ENCODE measurements at places on chromosomes 7 and 10.

GRCh38 chr7:137933270-137934017, 68.4 kb downstream of the CREB3L2 start:
- no peak for DNase-seq

DNA sequence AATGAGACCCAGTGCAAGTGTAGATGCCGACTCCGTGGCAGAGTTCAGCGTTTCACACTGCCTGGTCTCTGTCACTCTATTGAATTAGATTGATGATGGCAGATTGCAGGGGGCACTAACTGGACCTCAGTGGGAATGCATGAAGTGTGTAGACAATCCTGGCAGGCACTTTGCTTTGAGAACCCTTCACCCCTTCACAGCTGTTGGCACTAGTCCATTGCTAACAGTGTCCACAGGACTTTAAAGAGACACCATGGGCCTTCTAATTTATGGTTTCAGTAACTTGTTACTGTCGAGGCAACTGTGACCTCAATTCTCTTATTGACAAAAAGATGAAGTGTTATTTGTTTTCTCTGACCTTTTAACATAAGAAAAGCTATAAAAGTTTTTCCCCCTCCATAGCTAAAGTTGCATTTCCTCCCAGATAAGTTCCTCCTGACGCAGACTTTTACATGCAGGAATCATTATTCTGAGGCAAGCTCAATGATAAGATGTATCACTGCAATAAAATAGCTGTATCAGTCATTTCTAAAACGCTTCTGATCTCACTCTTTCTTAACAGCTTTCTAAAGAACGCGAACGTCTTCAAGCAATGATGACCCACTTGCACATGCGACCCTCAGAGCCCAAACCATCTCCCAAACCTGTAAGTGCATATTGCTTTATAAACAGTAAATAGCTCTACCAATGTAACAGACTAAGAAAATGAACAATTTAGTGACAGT, 238.9 kb downstream of the FOXP2 start:
- no peak for DNase-seq

GRCh38 chr7:6416516-6417145, 31.1 kb downstream of the DAGLB start:
- no peak for DNase-seq

DNA sequence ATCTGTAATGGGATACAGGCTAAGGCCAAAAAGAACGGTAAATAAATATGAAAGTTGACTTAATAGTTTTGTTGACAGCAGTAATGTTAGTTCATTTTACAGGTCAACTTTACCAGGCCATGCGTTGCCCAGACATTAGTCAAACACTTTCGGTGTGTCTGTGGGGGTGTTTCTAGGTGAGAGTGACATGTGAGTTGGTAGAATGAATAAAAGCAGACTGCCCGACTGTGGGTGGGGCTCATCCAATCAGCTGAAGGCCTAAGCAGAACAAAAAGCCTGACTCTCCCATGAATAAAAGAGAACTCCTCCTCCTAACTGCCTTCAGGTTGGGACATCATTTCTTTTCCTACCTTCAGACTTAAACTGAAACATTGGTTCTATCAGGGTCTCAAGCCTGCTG, 132.3 kb downstream of the MTPAP start:
- no peak for DNase-seq

- DNase-seq = no peak
Measured at GRCh38 chr7:157668221-157668883, 331.5 kb downstream of the DNAJB6 start.

DNA sequence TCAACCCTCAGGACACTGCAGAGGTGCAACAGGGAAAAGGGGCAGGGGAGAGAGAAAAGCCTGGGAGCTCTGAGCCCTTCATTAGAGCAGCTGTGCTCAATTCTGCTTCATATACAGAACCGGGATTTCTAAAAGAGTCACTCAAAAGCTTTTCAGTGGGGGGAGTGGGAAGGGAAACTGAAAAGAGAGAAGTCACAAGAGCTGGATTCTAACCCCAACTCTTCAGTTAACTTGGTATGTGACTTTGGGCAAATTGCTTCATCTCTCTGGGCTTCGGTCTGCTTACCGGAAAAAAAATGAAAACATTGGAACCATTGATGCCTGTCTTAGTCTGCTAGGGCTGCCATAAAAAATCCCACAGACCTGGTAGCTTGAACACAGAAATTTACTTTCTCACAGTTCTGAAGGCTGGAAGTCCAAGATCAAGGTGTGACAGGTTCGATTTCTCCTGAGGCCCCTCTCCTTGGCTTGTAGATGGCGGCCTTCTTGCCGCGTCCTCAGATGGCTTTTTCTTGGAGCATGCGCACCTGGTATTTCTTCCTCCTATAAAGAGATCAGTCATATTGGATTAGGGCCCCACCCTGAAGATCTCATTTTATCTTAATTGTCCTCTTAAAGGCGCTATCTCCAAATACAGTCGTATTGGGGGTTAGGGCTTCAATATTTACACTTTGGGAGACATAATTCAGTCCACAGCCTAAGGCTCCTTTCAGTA, 118.3 kb upstream of the KMT2E start:
- DNase-seq = peak; percentile 92

DNA sequence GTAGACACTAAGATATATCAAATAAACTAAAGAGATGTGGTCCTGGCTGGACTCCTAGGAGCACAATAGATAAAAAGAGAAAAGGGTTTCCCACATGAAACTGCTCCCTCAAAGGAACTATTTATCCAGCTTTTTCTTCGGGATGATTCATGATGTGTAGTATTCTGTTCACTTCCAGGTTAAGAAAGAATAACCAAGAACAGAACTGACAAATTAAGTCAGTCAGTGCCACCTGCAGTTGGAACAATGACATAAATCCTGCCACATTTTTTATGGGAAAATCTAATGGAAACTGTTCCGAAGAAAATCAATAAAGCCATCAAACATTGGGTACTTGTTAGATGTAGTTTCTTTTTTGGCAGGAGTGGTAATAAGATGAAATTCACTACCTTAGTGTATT, 87.1 kb downstream of the POLR1F start:
- DNase-seq = no peak

- no peak for DNase-seq
Measured at GRCh38 chr10:49187044-49187484, 1.1 kb downstream of the TMEM273 start.

- no peak for DNase-seq
Measured at GRCh38 chr10:121669028-121669374, 70.8 kb upstream of the FGFR2 start.

DNA sequence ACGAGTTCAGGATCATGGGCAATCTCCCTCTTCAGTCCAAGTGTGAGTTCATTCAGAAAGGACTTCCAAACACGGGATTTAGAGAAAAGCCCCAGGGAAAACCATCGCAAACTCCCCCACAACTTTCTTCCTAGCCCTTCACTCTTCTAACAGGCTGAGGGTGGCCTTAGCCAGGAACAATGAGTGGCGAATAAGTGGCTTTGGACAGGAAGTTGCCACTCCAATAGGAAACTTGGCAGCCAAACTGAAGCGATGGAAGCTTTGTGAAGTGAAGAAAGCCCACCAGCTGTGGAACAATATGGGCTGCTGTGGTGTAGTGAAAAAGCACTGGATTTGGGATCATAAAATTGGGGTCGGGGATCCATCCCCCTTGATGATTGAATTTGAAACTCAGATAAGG, 193.2 kb downstream of the TEX36 start:
- DNase-seq = no peak

DNA sequence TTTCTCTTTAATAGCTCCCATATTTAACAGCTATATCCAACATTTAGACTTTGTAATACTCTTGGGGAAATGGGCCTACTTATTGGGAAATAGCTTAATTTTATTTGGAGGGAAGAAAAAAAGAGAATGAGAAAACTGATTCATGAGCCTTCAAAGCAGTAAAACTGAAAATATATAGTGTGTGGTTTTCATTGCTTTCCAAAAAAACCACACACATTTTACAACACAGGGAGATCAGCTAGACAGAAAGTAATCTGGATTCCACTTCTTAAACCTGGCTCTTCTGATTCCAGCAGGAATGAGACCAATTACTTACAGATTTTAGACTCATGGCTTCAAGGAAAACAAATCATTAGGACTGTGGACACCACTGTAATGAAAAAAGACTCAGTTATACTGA, 48.7 kb downstream of the CH25H start:
- DNase-seq = peak; percentile 59

GRCh38 chr7:90119178-90119971, 34.9 kb upstream of the STEAP1 start:
- DNase-seq = no peak

- DNase-seq = peak; percentile 21
Measured at GRCh38 chr10:100872034-100872791, 40.5 kb upstream of the SLF2 start.

DNA sequence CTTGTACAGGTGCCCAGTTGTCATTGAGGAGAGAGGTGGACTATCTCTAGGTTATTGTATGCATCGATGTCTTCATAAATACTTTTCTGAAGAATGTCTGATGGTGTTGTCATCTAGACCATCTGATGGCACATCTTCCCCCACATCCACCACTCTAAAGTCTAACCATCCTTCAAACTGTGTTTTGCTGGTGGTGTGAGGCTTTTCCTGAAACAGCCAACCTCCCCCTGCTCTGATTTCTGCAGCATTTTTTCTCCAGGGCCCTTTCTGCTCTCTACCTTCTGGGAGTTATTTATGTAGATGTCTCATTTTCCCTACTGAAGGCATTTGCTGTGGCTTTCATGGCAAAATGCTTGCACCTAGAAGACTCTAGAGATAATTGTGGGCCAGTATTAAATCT, 1.5 kb downstream of the PLCE1 start:
- DNase-seq = no peak

DNA sequence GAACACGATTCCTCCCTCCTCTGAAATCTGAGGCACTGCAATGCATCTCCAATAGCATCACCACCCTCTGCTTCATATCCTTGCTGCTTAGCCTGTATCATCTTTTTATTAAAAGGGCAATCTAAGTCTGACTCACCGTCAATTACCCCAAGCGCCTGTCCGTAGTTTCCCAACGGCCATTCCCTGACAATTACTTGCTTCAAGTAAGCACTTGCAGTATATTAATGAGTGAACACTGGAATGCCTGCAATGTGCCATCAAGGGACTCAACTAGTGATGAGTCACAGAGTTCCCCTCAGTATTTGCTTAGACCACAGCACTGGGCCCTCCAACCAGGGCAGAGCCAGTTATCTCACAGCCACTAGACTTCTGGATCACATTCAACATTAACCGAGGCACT, 19.5 kb upstream of the PPP1R3C start:
- no peak for DNase-seq

- peak; percentile 10 for DNase-seq
Measured at GRCh38 chr7:43873300-43873699, 4.0 kb upstream of the MRPS24 start.

DNA sequence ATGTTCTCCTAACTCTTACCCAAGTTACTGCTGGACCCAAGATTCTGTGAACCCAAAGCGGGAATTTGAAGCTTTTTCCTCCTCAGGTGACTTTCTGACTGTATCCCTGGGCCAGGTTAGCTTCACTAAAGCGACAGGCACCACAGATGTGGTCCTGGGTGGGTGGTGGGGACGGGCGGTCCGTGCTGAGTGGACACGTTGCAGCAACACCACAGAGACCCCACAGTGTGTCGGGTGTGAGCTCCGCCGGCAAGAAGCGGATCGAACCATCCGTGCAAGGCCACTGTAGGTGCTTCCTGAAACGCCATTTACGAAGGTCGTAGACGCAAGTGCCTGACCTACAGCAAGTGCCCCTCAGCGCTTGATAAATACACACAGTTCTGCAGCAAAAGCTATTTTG, 325.9 kb downstream of the ADARB2 start:
- no peak for DNase-seq

GRCh38 chr7:101736084-101736483, 81.3 kb upstream of the CUX1 start:
- DNase-seq = peak; percentile 43

DNA sequence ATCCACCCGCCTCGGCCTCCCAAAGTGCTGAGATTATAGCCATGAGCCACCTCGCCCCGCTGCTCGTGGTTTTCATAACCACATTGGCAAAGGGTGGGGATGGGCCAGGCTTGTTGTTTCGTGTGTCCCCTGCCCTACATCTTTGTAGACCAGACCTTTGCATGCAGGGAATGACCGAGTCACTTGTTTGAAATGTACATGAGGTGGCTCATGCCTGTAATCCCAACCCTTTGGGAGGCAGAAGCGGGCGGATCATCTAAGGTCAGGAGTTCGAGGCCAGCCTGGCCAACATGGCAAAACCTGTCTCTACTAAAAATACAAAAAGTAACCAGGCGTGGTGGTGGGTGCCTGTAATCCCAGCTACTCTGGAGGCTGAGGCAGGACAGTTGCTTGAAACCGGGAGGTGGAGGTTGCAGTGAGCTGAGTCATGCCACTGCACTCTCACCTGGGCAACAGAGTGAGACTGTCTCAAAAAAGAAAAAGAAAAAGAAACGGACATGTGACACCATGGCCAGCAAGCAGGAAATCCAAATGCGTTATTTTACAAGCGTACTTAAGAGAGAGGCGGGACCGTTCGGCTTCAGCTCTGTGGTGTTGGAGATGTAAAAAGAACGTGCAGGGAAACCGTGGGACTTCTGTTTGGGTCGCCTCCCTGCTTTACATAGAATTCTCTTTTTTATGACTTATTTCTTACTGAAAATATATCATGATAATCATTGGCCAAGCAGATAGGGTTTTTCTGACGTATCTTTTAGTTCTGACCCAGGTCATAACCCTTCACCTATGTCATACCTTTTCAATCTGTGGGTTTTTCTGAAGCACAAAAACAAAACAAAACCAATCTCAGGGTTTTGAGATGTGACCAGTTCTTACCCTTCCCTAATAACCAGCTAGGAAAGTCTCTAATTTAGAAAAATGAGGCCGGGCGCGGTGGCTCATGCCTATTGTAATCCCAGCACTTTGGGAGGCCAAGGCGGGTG, 45.1 kb downstream of the WIPI2 start:
- DNase-seq = no peak

- no peak for DNase-seq
Measured at GRCh38 chr10:29760138-29760900, 125.5 kb upstream of the SVIL start.

DNA sequence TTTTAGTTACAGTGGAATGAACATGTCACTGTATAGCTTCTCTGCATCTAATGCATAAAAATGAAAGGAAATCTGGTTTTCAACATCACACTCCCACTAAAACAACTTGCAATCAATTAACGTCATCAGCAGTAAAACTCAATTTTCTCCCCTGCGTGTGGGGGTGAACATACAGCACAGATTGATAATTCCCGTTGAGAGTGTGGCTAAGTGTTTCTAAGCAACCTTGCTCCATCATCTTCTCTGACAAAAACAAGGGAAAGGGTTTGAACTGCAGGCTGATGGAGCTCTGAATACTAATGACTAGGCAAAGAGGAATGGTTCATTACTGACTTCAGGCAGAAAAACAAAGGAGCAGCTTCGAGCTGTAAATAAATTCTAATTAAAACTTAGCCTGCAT, 238.3 kb downstream of the PARD3 start:
- DNase-seq = no peak

- peak; percentile 86 for DNase-seq
Measured at GRCh38 chr7:43764039-43764761, 5.7 kb downstream of the BLVRA start.

DNA sequence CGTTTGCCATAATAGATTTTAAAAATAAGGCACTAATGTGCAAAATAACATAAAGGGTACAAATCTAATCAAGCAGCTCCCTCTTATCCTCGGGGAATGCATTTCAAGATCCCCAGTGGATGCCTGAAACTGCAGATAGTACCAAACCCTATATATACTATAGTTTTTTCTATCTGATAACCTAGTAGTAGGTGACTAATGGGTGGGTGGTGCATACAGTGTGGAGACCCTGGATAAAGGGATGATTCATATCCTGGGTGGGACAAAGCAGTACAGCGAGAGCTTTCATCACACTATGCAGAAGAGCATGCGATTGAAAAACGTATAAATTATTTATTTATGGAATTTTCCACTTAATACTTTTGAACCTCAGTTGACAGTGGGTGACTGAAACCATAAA, 464.5 kb downstream of the GRID1 start:
- no peak for DNase-seq
